Panc1 (cell line): ENCODE measurements at places on chromosomes 12 and 14.
A peak's percentile ranks its signal among the peaks of the same experiment; 100 is the strongest.

DNA sequence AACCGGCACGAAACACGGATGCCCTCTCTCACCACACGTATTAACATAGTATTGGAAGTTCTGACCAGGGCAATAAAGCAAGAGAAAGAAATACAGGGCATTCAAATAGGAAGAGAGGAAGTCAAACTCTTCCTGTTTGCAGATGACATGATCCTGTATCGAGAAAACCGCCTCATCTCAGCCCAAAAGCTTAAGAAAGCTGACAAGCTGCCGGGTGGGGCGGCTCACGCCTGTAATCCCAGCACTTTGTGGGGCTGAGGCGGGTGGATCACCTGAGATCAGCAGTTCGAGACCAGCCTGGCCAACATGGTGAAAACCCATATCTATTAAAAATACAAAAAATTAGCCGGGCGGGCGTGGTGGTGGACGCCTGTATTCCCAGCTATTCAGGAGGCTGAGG is 17.7 kb downstream of the OR6S1 start:
- H3K4me1 ChIP-seq, result peaks cover 9% of the 10 kb centered on the region
- no peaks in the 10 kb centered on the region for H3K36me3 ChIP-seq
- H3K27me3 ChIP-seq, result no peaks in the 10 kb centered on the region
- peak overlapping the region; percentile 77 for H3K4me3 ChIP-seq
- DNase-seq, result no peak
- H3K27ac ChIP-seq, result no peak overlapping the region

DNA sequence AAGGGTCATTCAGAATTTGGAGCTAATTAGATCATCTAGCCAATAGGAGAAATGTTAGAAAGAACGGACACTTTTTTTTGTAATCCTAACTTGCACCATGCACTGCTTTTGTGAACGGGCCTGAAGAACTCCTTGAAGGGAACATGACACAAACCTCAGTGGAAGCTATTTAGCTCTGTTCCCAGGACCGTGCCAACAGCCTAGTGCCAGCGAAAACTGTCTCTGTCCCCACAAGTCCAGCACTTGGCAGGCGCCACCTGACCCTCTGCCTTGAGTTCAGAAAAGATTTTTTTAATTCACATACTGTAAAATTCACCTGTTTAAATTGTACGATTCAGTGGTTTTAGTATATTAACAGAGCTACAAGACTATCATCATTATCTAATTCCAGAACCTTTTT is 31.3 kb upstream of the KCNA5 start:
- DNase-seq, result no peak
- no peaks in the 10 kb centered on the region for H3K4me1 ChIP-seq
- H3K36me3 ChIP-seq, result no peaks in the 10 kb centered on the region
- H3K27ac ChIP-seq, result no peak overlapping the region

- no peak overlapping the region for H3K4me3 ChIP-seq
- DNase-seq, result no peak
- H3K27me3 ChIP-seq, result no peaks in the 10 kb centered on the region
- no peaks in the 10 kb centered on the region for H3K36me3 ChIP-seq
- H3K4me1 ChIP-seq, result no peaks in the 10 kb centered on the region
Measured at GRCh38 chr12:129530517-129530916, 373.3 kb downstream of the TMEM132D start.

- no peak overlapping the region for H3K27ac ChIP-seq
- H3K4me3 ChIP-seq, result no peak overlapping the region
- DNase-seq, result no peak
- no peaks in the 10 kb centered on the region for H3K27me3 ChIP-seq
Measured at GRCh38 chr14:65026526-65026925, 39.8 kb downstream of the FNTB start.

DNA sequence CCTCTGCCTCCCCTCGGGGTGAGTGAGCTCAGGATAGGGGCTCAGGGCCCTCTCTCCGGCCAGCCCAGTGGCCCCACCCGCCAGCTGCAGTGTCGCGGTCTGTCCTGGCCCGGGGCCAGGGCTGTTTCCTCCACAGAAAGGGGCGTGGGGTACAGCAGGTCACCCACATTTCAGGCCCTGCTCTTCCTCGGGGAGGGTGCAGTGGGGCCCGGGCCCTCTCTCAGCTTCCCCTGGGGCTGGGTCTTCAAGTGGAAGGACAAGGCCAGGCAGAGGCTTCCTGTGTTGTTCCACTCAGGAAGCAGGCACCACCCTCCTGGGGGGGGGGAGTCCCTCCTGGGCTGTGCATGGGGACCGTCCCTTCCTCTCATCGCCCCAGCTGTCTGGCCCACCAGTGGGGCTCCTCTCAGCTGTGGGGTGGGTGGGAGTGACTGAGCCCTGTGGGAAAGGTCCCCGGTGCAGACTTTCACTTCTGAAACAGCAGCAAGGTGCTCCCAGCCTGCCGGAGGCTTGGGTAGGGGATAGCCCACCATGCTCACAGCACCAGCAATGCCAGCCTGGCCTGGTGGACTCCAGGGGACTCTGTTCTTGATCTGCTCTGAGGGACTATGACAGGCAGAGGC is 3.7 kb downstream of the GPR132 start:
- DNase-seq, result no peak
- no peaks in the 10 kb centered on the region for H3K4me1 ChIP-seq
- no peaks in the 10 kb centered on the region for H3K27me3 ChIP-seq
- no peak overlapping the region for H3K4me3 ChIP-seq
- H3K27ac ChIP-seq, result no peak overlapping the region
